ENCODE measurements at places on chromosomes 2 and 18. TPM values are rescaled to one million over a fixed set of nuclear protein-coding genes. Genes with fewer than 3 reads are reported as not detected.

GRCh38 chr2:242011516-242011915, 142.0 kb downstream of the RTP5 start:
- no peak for ATAC-seq

- peak; percentile 80 for ATAC-seq
These were observed 21.5 kb upstream of the ZEB2 start for GRCh38 chr2:144541396-144541795.

GRCh38 chr2:16262526-16263178, 322.3 kb downstream of the MYCN start:
- no peak for ATAC-seq

- ATAC-seq, result no peak
These were observed 153.3 kb downstream of the ZNF236 start for GRCh38 chr18:76975577-76976110.

DNA sequence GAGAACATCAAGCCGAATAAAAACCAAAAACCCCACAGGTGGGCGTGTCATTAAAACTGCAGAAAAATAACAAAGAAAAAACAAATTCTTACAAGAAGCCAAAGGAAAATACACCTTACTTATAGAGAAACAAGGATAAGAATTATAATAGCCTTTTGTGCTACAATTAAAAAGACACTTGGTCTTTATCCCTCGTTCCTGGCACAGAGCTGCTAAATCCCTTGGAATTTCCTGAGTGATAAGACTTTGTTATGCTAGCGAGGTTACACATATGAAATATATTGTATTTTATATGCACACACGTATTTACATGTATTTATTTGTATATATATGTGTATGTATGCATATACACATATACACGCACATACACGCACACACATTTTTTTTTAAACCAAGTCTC, 325.3 kb upstream of the TFPI start:
- no peak for ATAC-seq

The RAX gene
- not detected for total RNA-seq

DNA sequence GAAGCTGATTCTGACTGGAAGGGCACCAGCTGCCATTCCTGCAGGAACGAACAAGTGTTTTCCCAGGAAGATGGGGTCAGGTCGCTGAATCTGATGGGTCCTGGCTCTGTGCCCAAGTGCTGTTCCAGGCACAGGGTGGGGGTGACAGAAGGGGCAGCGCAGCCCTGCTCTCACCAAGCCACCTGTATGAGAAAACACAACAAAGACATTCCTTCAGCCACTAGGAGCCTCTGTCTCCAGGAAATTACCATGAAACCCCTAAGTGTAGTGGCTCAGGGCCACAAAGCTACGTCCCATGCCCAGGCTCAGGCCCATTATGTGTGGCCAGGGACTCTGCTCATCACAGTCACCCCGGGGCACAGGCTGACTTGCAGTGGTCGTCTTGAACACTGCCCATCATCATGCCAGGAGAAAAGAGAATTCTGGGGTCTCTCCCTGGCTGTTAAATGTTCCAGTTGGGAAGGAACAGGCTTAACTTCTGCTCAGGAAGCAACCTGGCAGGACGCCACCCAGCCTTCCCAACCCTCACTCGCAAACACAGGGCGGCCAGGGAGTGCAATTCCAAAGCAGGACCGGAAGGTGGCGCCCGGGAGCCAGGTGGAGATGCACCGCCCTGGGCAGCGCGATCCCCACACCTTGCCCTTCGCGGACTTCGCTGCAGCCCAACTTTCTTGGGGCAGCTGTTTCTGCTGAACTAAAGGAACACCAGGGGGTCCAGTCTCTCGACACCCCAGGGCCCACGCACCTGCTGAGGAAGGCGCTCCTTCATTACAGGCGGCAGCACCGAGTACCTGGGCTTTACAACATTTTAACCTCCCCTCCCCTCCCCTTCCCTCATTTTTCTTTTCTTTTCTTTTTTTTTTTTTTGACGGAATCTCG, 11.0 kb upstream of the SFTPB start:
- peak; percentile 77 for ATAC-seq

DNA sequence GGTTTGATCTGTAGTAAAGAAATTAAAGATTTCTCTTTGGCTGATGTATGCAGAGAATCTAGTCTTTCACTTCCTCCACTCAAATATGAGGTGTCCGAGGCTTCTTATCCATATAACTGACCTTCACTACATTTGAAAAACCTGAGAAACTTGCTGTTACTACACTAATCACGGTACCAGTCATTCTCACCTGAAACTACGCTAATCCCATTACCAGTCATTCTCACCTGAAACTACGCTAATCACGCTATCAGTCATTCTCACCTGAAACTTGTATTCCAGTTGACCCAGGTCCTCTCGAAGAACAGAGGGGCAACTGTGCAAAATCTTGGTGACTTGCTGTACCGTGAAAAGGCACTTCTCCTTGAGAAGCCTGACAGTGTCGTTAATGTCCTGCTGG, 5.1 kb downstream of the MTERF4 start:
- no peak for ATAC-seq

DNA sequence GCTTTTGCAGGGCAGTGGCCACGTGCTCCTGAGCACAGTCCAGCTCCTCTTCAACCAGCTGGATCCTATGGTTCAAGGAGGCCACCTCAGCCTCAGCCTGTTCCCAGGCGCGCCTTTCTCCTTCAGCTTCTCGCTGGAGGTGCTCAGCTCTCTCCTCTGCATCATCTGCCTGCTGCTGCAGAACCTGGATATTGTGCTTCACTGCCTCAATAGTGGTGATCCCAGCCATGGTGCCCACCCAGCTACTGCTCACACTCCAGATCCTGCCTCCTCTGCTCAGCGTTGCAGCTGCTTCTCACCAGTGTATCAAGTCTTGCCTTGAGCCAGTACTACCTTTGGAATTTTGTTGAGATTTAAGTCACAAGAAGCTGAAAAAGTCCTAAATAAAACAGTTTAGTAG, 67.9 kb downstream of the ASXL2 start:
- no peak for ATAC-seq

GRCh38 chr2:188971432-188971861, 2.7 kb upstream of the COL3A1 start:
- no peak for ATAC-seq

The LMAN2L gene
- 19.7 TPM for total RNA-seq

- peak; percentile 53 for ATAC-seq
These were observed 188.2 kb downstream of the LTBP1 start for GRCh38 chr2:33134791-33135560.

GRCh38 chr2:195018462-195018861, 638.6 kb upstream of the SLC39A10 start:
- ATAC-seq, result no peak

DNA sequence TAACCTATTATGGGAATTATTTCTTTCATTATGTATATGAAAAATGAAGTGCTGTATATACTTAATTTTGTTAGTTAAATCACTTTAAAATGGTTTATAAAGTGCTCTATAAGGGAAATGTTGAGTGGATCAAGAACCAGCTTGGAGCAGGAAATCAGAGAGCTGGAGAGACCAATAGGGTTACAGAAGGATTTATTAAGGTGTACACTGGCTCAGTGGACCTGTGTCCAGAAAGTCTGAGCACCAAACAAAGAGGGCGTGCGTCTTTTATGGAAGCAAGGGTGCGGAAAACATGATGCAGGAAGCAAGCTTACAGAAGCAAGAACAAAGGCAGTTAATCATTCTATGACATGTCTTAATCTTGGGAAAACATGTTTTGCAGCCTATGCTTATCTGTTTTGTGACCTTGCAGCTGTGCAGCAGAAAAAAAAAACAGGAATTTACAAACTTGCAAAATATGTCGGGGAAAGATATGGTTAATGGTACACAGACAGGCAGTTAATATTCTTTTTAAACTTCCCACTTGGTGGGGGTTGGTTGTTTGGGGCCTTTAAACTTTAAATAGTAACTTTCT, 65.2 kb upstream of the SLC35G4 start:
- no peak for ATAC-seq

DNA sequence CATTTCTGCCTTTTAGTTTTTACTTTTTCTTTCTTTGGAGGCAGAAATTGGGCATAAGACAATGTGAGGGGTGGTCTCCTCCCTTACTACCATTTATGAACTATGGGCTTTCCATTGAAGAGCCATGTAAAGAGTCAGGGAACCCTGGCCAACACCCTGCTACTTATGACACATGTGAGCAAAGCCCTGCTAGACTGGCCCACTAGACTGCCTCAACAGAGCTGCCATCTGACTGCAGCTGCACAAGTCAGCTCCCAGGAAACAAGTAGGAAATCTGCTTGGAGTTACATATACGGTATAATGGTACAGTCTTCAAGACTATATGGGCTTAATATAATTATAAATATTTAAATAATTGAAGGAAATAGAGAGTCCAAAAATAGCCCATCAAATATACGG, 816.8 kb downstream of the TRIB2 start:
- no peak for ATAC-seq

DNA sequence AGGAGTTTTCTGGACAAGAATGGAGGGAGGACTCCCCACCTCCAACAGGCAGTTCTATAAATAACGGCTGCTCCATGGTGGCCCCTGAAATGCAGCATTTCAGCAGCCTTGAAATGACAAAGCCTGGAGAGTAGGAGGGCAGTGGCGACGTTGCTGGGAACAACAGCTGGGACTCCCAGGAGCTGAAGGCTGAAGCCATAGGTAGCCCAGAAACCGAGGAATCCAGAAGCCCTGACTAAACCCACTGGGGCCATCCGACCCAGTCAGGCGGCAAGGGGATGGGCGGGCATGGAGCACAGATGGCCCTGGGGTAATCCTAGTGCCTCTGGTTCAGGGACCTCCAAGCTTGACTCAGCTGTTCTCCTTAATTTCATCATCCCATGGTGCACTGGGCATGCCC, 9.0 kb downstream of the PRKAG3 start:
- no peak for ATAC-seq

The FBXO36 gene
- 5.4 TPM for total RNA-seq

The TFCP2L1 gene
- total RNA-seq, result 0.26 TPM

DNA sequence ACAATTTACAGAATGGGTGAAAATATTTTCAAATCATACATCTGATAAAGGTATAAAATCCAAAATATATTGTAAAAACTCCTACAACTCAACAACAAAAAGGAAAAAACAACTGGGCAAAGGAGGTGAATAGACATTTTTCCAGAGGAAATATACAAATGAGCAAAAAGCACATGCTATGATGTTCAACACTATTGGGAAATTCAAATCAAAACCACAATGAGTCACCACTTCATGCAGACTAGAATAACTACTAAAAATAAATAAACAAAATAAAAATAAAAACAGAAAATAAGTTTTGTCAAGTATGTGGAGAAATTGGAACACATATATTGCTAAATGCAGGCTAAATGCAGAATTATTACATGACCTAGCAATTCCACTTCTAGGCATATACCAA, 120.9 kb downstream of the FSIP2 start:
- no peak for ATAC-seq

The RNF144A gene
- total RNA-seq, result 27.5 TPM

- no peak for ATAC-seq
These were observed 47.4 kb downstream of the MFSD6 start for GRCh38 chr2:190455358-190456095.

The STAT4 gene
- 5.0 TPM for total RNA-seq

The TM4SF20 gene
- total RNA-seq, result not detected

GRCh38 chr2:138294451-138294850, 207.1 kb upstream of the SPOPL start:
- no peak for ATAC-seq

GRCh38 chr2:174335254-174335987, 667 bp downstream of the SP9 start:
- no peak for ATAC-seq

GRCh38 chr2:200506679-200507078, 3.2 kb downstream of the KCTD18 start:
- no peak for ATAC-seq

The CAMKMT gene
- total RNA-seq, result 5.1 TPM

GRCh38 chr2:200738590-200738989, 73.1 kb upstream of the BZW1 start:
- ATAC-seq, result no peak

- ATAC-seq, result no peak
These were observed 101.3 kb downstream of the INHBB start for GRCh38 chr2:120447127-120447785.

- no peak for ATAC-seq
These were observed 4.1 kb downstream of the MBD2 start for GRCh38 chr18:54220406-54220805.

The ZNF385B gene
- 5.6 TPM for total RNA-seq

The PID1 gene
- total RNA-seq, result 23.7 TPM

The UPP2 gene
- total RNA-seq, result not detected

The LAMA1 gene
- total RNA-seq, result 11.4 TPM

GRCh38 chr2:147464737-147465357, 380.0 kb upstream of the ACVR2A start:
- no peak for ATAC-seq

The ALK gene
- 4.3 TPM for total RNA-seq

GRCh38 chr18:70337139-70337972, 48.5 kb downstream of the SOCS6 start:
- ATAC-seq, result peak; percentile 70

The POTEI gene
- 0.96 TPM for total RNA-seq

DNA sequence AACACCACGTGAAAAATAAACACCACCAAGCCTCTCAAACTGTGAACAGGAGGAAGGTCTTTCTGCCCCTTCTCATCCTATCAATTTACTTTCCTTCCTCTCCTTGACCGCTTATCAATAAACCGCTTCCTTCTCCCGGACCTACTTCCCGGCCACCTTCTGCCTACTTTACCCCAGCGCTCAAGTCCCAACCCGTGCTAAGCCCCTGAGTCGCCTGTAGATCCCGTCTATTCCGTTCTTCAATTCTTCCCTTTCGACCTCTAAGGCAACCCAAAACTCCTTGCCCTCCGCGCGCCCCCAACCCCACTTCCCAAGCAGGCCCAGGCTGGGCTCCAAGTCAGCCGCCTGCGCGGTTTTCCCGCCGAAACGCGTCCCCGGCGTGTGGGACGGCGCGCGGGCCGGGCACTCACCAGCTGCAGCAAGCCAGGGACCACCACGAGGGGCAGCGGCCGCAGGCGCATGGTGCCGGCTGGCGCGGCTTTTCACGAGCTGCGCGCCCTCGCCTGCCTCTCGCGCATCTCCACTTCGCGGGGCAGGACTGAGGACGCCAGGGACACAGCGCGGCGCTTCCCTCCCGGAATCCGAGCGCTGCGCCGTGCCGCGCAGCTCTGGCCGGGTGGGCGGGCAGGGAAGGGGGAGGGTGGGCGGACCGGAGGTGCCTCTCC, at the start of gene NXPH2:
NXPH2 (minus strand) TSS at position 610 of the 665 bp plus-strand sequence; CDS start at position 461, 149 bp downstream.
- ATAC-seq, result peak; percentile 90

- ATAC-seq, result no peak
These were observed 113.1 kb downstream of the SPP2 start for GRCh38 chr2:234163510-234164045.

- ATAC-seq, result peak; percentile 37
These were observed 49.6 kb downstream of the COL5A2 start for GRCh38 chr2:189129971-189130370.

The B3GNT7 gene
- total RNA-seq, result 0.34 TPM

GRCh38 chr2:238127165-238128060, 11.1 kb upstream of the KLHL30 start:
- ATAC-seq, result peak; percentile 98

GRCh38 chr18:13323186-13323585, 104.6 kb downstream of the LDLRAD4 start:
- ATAC-seq, result no peak

The ELOA2 gene
- total RNA-seq, result 0.16 TPM
